ENCODE measurements at places on chromosomes 7 and 10. TPM values are rescaled to one million over a fixed set of nuclear protein-coding genes. Genes with fewer than 3 reads are reported as not detected.

DNA sequence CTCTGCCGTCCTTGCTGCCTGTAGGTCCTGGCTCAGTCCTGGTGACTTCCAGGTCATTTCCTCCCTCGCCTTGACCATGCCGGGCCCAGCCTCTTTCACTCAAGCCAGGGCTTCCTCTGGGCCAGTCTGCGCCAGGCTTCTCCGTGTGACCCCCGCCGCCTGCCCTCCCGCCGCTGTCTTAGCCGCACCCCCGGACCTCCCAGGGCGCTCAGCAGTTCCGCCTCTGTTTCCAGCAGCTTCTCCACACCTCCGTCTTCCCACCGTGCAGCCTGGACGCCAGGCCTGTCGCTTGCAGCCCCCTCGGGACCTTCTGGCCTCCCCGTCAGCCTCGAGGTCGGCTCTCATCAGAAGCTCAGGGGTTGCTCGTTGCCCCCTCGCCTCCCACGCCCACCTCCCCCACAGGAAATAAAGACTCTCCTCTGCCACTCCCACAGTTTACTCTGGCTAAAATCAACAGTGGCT, 123.0 kb upstream of the FZD8 start:
- H3K36me3 ChIP-seq, result no peaks in the 10 kb centered on the region
- H3K4me3 ChIP-seq, result no peak overlapping the region
- H3K27ac ChIP-seq, result no peak overlapping the region
- H3K27me3 ChIP-seq, result no peaks in the 10 kb centered on the region
- peak; percentile 8 for DNase-seq
- H3K4me1 ChIP-seq, result no peaks in the 10 kb centered on the region

Gene HOXA4
- 1.3 TPM for total RNA-seq

- H3K4me1 ChIP-seq, result no peaks in the 10 kb centered on the region
- no peaks in the 10 kb centered on the region for H3K27me3 ChIP-seq
- no peaks in the 10 kb centered on the region for H3K36me3 ChIP-seq
- no peak for DNase-seq
- H3K4me3 ChIP-seq, result no peak overlapping the region
Measured at GRCh38 chr7:40447345-40447744, 312.5 kb downstream of the SUGCT start.

Gene GLI3
- 14.4 TPM for total RNA-seq

GRCh38 chr7:22447762-22448161, 52.2 kb downstream of the STEAP1B start:
- no peaks in the 10 kb centered on the region for H3K27me3 ChIP-seq
- DNase-seq, result no peak
- H3K4me3 ChIP-seq, result no peak overlapping the region
- H3K27ac ChIP-seq, result no peak overlapping the region

Data from thyroid gland (tissue), 4 donors.